ENCODE measurements at places on chromosomes 1 and 21.

DNA sequence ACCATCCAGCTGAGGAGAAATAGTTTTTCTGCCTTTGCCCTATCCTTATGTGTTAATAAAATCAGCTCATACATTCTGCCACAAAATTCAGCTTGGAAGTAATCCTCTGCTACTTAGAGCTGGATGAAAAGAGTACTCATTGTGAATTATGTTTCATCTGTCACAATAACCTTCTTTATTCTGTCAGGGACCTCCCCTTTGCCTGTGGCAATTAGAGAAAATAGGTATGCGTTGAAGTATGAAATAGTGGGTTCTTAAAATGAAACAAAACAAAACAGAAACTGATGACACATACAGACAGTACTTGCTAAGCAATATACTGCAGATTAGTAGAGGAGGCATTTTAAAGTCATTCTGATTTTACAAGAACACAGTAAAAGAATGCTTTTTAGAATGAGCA is 578.5 kb downstream of the USP25 start:
- no peak for DNase-seq

GRCh38 chr1:172324086-172324485 is 96.4 kb upstream of the C1orf105 start:
- no peak for DNase-seq

- DNase-seq: no peak
These were observed 39.1 kb upstream of the ANGPTL1 start for GRCh38 chr1:178910023-178910422.

DNA sequence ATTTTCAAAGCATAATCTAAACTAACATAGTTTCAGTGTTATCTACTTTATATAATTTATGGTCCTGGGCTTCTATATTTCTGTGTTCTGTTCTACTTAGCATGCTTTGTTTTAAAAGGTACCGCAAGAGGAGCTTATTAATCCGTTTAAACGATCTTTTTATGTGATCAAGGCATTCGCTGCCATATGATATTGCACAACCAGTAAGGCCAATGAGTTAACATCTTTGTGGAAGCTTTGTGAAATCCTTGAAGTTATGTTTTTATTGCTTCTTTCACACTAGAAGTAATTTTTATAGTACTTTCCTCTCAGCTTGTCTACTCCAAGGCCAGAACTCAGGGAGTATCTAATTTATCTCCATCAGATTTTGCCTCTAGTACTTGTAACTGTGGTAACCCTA is 8.9 kb downstream of the LRRC8C start:
- DNase-seq: no peak

- peak; percentile 64 for DNase-seq
These were observed 22.7 kb downstream of the UTP25 start for GRCh38 chr1:209850342-209850979.
